ENCODE measurements at places on chromosomes 1 and 21. TPM values are rescaled to one million over a fixed set of nuclear protein-coding genes. Genes with fewer than 3 reads are reported as not detected.

BCAR3 gene
- total RNA-seq = 19.3 TPM

DNA sequence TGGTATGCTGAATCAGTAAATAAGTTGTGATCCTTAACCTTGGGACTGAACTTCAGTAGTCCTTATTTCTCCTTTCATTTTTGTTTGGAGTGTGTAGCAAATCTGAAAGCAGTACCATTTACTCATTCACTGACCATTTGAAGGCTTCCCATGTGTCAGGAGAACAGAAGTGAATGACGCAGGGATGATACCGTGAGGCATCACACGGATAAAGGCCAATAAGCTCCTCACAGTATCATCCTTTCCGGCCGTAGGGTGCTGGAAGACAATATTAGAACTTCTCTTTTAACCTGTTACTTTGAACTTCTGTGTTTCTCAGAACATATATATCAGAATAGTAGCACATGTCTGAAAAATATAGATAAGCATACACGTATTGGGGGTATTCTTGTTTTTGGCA is 21.3 kb downstream of the BACH1 start:
- DNase-seq = no peak
- H3K4me1 ChIP-seq = no peaks in the 10 kb centered on the region
- H3K27ac ChIP-seq = no peak overlapping the region

- DNase-seq = no peak
- no peaks in the 10 kb centered on the region for H3K27me3 ChIP-seq
- H3K4me1 ChIP-seq = no peaks in the 10 kb centered on the region
- no peaks in the 10 kb centered on the region for H3K36me3 ChIP-seq
- no peak overlapping the region for H3K4me3 ChIP-seq
Measured at GRCh38 chr1:244636488-244637259, 16.3 kb upstream of the DESI2 start.

DNA sequence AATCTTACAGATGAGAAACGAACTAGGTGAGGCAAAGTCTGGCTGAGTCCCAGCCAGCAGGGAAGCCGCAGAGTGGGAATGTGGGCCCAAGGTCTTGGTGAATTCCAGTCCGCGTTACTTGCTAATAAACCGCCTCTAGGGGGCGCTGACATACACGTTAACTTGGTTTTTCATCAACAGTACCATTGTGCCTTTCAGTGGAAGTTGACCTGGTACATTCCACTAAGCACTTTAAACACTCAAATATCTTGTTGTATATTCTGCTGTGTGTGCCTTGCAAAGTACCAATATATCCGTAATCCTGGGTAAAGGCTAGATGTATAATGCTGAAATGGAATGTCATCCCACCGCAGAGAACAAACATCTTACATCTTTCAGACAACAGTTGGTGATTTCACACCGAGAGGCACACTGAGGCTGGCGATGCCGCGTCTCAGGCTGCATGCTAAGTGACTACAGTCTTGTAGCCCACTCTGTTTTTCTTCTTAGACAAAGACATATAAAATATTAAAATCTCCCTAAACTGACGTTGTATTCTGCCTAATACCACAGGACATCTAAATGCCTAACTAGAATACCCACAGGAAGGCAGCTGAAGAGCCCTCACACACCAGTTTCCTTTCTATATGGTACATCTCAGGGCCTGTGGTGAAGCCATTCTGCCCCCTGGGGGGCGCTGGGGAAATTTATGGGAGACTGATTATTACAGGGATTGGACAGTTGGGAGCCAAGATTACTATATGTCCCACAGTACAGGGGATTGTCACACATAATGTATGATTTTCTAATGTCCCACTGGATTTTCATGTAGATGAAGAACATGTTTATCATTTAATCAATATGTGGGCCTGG is 49.2 kb upstream of the C1orf198 start:
- DNase-seq = no peak
- no peaks in the 10 kb centered on the region for H3K27me3 ChIP-seq
- H3K36me3 ChIP-seq = peaks cover 11% of the 10 kb centered on the region
- no peak overlapping the region for H3K4me3 ChIP-seq

TPM3 gene
- total RNA-seq = 469 TPM

VANGL2 gene
- 3.4 TPM for total RNA-seq

NRIP1 gene
- total RNA-seq = 15.5 TPM
